Stimulated activated CD4-positive, alpha-beta T cell treated with anti-CD3 and anti-CD28 coated beads, Interleukin-1b, Interleukin-23, amount 100 ng/mL, for 1 hour (primary cell): ENCODE measurements at places on chromosomes 3 and 15.
A peak's percentile ranks its signal among the peaks of the same experiment; 100 is the strongest.

GRCh38 chr15:48017747-48018146 is 103.0 kb upstream of the SLC24A5 start:
- no peak for DNase-seq

DNA sequence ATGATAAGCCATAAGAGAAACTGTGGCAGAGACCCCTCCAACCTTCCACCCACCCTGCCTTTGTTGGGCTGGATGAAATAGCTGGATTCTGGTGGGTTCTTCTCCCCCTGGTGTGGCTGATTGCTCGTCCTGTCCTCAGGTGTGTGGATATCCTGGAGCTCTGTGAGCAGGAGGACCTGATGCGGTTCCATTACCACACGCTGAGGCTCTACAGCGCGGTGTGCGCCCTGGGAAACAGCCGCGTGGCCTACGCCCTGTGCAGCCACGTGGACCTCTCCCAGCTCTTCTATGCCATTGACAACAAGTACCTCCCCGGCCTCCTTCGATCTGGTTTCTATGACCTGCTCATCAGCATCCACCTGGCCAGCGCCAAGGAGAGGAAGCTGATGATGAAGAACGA is 306.3 kb upstream of the CHRM5 start:
- DNase-seq = no peak

DNA sequence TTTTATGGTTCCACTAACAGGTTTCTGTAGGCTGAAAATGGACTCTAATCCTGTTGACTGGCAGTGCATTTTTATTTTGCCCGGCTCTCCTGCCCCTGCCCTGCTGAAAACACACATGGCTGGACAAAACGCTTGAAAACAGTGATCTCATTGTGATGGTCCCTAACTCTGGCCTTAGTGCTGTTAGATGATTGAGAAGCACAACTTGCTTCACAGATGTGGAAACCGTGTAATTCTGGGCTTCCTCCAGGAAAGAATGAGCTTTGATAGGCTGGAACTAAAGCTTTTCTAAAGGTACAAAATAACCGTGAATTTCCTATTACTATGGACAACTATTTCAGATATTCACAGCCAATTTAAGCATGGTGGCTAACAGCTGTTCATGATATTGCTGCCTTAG is 121.4 kb downstream of the VGLL3 start:
- no peak for DNase-seq

- no peak for DNase-seq
Observed at GRCh38 chr3:123536153-123536895, 48.5 kb downstream of the HACD2 start.

- no peak for DNase-seq
Observed at GRCh38 chr15:35311615-35312014, 226.5 kb upstream of the NANOGP8 start.

- DNase-seq = no peak
Observed at GRCh38 chr3:128971421-128972100, 22.3 kb downstream of the CFAP92 start.

DNA sequence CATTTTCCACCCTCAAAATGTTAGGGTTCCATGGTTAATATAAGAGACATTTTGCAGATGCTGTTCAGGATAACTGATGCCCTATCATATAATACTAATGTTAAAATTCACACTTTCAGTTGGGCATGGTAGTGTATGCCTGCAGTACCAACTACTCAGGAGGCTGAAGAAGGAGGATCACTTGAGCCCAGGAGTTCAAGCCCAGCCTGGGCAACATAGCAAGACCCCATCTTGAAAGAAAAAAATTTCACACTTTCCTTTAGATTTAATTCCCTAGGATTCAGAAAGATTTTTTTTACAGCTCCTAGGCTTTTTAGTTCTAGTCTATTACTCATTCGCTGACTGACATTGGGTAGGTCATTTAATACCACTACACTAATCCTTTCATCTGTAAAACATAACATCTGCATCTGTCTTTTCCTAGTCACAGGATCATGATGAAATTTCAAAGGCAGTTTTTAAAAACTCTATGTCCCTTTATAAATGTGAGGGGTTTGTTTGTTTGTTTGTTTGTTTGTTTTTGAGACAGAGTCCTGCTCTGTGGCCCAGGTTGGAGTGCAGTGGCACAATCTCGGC is 103.7 kb downstream of the MYO5A start:
- DNase-seq = no peak

DNA sequence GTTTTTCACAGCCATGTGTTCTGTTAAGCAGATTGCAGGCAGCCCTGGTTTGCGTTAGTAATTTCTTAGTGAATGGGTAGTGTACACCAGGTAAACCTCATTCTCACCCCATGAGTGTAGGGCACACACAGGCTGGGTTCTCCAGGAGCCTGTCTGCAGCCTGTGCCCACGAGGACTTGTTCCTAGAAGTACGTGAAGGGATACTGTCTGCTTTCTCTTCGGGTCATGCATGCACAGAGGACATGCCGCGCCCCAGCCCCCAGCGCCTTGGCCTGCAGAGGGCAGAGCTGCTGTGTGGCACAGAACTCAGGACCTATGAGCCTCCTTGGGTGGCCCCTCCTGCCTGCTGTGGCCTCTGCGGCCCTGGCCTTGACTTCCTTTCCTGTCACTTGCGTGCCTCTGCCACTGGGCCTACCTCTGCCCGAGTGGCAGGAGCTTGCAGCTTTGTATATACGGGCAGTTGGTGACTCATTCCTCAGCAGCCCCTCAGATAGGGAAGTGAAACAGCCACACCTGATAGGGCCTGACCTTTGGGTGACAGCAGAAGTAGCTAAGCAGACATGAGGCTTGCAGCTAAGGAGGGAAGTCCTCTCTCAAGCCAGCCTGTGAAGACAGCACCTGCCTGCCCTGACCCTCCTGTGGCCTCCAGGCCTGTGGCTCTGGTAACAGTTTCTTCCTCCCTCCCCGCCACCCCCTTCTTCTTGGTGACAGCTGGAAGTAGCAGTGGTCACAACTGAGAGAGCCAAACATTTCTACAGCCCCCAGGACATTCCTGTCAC is 19.5 kb downstream of the PPCDC start:
- DNase-seq = no peak

DNA sequence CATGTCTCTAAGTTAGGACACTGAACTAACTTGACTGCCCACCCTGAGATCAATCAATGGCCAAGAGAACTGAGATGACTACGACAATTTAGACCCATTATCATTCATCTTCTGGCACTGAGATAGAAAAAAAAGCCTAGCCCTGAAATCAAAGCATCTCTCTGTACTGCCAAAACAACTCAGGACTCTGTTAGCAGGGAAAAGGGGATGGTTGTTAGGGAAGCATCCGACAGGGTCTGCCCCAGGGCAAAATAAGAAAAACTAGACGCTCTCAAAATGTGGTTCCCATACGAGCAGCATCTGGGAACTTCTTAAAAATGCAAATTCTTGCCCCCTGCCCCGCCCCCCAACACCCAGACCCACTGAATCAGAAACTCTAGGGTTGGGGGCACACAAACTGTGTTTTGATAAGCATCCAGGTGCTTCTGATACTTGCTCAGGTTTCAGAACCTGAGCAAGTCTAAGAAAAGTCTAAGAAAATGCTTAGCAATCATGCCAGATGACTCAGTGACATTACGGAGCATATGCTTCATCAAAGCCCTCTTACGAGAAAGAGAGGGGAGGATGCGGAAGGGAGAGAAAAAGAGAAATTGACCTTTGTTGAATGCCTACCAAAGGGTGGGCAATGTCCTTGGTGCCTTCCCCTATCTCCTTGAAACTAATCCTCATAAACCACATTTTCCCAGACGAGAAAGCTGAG is 172.8 kb upstream of the HES1 start:
- DNase-seq = no peak

DNA sequence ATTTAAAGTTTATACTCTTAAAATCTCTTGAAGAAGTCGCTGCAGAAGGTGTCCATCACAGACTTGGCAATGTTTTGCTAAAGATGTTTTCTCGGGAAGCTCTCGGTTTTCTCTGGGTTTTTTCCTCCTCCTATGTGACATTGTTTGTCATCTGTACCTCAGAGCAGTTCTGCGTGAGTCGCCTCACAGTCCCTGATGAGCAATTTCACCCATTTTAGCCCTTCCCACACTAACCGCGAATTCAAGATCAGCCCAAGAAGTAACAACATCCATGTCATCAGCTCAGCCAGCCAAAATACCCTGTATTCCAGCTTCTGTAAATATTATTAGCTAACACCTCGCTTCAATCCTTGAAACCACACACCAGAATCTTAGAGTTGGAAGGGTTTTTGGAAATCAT is 224.3 kb upstream of the SETMAR start:
- DNase-seq = no peak

DNA sequence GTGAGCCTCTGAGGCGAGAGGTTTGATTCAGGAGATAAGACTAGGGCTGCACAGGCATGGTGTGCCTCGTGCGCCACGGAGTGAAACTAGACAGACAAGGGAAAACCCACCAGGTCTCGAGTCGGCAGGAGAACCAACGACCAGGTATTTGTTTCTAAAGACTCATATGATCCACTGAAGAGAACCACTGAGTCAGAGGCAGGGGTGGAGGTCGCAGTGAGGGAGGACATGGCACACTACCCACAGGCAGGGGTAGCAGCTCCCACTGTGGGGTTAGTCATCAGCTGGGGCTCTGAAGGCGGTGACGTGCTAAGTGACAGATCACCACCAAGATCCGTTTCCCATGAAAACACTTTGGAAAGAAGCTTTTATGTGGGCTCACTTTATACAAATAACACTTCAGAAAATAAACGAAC is 45.7 kb downstream of the CHSY1 start:
- peak; percentile 44 for DNase-seq

DNA sequence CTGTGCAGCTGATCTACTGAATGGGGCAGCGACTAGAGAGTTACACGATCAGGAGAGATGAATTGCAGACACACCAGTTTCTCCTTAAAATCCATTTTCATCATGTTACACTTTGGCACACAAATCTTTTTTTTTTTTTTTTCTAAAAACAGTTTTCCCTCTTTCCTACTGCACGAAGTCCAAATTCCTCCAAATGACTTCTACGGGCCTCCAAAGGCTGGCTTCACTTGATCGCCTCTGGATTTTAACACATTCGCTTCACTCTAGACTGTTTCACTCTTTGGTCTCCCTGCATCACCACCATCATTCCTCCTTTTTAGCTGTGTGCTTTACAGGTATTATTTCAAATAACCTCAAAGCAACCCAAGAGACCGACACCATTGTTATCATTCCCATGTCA is 268.6 kb downstream of the RORA start:
- DNase-seq = no peak

GRCh38 chr3:50318615-50319014 is 3.9 kb downstream of the HYAL2 start:
- DNase-seq = no peak

DNA sequence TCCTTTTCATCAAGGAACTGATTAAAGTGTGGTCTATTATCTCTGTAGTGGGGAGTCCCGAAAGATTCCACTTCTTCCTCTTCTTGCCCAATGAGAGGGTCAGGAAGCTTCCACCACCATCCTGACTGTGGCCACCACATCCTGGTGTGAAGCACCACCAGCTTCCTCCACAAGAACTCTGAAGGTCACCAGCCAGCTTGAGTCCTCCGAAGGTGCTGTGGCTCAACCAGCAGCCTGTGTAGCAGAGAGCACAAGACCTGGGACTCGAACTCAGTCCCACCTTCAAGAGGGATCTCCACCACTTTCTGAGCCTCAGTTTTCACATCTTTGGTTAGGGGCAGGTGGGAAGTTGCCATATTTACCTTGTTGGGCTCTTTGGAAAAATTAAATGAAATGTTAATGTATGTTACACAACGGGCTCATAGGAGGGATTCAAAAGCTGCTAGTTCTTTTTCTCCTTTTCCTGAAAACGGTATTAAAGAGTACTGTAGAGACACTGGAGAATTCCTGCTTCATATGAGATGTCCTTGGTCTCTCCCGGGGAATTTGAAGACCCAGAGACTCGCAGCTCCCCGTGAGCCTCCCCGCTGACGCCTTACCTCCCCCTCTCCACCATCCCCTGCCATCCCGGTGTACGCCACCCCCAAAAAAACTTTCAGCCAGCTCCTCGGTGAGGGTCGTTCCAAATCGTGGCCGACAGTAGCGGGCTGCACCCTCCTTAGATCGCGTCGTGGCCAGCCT is 816 bp upstream of the ACAN start:
- no peak for DNase-seq

DNA sequence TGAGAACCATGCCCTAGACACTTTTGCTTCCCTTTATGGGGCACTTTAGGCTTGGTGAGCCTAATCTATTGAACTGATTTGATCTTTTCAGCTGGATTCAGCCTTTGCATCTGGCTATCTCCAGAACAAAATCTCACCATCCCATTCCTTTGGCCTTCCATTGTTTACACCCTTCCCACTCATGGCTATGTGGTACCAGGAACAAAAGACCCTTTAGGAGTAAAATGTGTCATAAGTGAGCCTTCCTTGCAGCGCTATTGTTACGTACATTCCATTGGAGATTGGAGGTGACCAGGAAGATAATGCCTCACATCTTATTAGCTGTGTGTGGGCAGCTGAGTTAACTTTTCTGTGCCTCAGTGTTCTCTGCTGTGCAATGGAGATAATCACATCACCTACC is 188.4 kb downstream of the SATB1 start:
- no peak for DNase-seq

DNA sequence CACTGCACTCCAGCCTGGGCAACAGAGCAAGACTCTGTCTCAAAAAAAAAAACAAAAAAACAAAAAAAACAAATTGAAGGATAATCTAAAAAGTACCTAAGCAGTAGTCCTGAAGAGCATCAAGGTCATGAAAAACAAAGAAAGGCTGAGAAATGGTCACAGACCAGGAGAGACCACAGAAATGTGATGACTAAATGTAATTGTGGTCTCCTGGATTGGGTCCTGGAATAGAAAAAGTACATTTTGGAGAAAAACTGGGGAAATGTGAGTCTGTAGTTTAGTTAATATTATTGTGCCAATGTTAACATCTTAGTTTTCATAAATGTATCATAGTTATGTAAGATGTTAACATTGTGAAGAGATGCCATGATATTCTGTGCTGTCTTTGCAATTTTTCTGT is 267.5 kb upstream of the NR2E3 start:
- no peak for DNase-seq

GRCh38 chr3:140856905-140857304 is 84.7 kb upstream of the SLC25A36 start:
- no peak for DNase-seq

- no peak for DNase-seq
Observed at GRCh38 chr3:148238421-148238821, 459.3 kb upstream of the AGTR1 start.

DNA sequence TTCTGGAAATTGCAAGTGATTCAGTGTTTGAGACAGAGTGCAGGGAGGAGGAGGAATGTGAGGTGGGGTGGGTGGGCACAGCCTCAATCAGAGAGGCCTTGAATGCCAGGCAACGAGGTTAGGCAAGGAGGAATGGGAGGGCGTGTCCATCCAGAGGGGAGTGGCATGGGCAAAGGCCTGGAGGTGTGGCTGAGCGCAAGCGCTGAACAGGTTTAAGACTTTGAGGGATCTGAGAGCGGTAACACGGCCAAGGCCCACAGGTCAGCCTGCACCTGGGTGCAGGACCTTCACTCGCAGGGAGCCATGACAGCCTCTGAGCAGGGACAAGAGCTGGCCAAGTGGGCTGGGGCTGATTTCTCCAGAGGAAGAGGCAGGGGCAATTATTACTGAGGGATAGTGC is 125.9 kb downstream of the TPRA1 start:
- DNase-seq = no peak

DNA sequence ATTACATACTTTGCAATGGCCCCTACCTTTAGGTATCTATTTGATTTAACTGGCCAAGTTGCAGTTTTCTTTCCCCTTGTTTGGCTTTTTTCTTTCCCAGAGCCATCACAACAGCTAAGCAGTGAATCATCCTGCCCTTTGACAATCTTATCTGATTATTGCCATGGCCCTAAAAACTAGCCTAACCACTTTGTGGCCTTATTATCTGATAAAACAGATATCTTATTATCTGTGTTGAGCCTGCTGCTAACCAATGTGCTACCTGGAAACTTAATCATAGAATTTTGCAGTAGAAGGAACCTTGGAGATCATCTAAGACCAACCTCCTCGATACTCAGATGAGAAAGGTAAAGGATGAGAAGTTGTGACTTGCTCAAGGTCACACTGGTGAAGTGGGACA is 37.1 kb downstream of the EIF4E3 start:
- DNase-seq = no peak
